ENCODE measurements at places on chromosomes 1 and 21.
A peak's percentile ranks its signal among the peaks of the same experiment; 100 is the strongest.

GRCh38 chr1:25773441-25774125, 26.4 kb upstream of the SELENON start:
- DNase-seq: no peak

GRCh38 chr1:232766904-232767303, 38.3 kb upstream of the MAP10 start:
- DNase-seq: no peak

DNA sequence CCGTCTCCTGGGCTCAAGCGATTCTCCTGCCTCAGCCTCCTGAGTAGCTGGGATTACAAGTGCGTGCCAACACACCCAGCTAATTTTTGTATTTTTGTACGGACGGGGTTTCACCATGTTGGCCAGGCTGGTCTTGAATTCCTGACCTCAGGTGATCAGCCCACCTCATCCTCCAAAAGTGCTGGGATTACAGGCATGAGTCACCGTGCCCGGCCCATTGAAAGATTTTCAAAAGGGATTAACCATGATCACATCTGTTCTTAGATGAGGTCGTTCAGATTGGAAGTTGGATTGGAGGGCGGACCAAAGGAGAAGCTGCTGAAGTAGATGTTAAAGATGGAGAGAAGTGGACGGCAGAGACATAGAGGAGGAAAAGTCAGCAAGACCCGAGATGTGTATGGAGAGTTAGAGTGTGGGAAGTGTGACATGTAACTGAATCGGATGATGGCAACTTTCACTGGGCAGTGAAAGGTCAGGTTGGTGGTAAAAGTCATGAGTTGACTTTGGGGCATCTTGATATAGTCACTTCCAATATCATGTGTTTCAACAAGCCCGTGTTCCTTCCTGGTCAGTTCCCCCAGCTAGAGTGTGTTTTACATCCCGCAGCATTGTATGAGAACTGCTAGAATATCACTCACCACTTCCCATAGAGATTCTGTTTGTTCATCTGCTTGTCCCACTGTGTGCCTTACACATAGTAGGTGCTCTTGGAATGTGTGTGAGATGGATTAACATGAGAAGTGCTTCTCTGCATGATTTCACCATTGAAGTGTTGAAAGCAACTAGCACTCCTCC, 54.4 kb upstream of the TINAGL1 start:
- DNase-seq: no peak

- DNase-seq: peak; percentile 15
These were observed 1.2 kb downstream of the RUSC1 start for GRCh38 chr1:155321639-155322503.

DNA sequence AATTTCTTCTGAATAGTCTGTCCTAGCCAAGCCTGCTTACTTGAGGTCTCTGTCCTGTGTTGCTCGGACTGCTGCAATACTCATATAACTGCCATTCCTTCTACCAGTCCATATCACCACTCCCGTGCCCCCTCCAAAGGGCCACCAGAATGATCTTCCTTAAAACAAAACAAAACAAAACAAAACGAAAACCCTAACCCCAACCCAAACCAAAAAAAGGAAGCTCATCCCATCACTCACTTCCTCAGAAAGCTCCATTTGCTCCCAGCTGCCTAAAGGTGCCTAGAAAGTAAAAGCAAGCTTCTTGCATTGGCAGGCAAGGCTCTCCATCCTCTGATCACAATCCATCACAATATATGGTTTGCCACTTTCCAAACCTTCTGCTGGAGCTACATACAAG, 20.3 kb downstream of the USP24 start:
- no peak for DNase-seq

GRCh38 chr1:41935226-41935625, 16.5 kb upstream of the HIVEP3 start:
- peak; percentile 49 for DNase-seq

DNA sequence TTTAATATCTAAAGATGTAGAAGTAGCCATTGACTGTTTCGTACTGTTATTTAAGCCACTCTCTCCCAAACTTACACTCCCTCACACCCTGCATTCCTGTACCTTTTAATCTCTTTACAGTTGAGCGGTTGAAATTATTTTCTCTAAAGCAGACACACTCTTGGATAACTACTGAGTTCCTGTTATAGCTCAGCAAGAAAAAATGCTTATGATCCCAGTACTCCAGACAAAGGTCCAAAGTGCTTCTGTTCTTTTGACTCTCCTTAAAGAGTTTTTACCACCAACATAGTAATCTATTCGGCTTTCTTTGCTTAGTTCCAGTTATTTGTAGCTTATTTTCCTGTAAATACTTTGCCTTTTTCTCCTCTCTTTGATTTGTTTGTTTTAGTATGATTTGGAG, 100.1 kb downstream of the ATF6 start:
- DNase-seq: no peak

GRCh38 chr21:15064576-15065391, at the start of gene NRIP1:
Gene NRIP1, minus strand, starts transcription at chr21:15065000. Its CDS starts 96,808 bp downstream, at chr21:14968192.
- peak; percentile 96 for DNase-seq
